GM12865 (cell line): ENCODE measurements at places on chromosomes 1 and 21.

DNA sequence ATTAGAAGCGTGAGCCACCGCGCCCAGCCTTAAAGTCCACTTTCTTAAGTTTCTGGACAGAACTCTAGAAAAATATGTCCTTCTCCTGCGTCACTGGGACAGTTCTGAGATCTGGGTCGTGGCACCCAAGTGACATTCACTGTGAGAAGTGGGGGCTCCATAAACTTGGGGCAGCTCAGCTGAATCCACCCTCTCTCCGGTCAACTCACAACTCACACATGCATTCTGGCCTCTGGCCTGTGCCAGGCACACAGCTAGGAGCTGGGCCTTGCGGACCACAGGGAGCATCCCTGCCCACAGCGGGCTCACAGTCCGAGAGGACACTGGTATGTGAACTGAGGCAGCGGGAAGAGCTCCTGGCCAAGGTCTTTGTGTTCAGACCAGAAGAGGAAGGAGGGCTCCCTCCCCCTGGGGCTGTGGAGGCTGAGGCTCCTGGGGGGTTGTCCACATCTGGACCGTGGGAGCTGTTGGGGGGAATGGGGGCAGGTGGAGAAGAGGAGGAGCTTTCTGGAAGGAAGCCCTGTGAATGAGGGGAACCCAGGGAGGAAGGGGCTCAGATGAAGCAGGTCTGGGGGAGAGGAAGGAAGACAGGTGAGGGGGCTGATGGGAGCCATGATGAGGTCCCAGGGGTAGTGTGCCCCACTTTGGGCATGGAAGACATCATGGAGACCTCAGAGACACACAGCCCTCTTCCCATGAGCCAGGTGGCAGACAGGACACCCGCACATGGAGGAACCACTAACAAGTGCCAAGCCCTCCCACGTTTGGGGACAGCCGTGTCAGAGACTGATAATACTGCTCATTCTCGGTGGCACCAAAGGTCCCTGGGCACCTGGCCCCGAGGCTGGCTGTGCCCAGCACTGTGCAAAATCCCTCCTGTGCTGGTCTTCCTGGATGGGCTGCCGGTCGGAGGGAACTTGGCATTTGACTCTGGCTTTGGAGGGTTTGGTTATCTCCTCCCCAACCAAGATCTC, 191.0 kb upstream of the VAMP3 start:
- DNase-seq, result no peak

DNA sequence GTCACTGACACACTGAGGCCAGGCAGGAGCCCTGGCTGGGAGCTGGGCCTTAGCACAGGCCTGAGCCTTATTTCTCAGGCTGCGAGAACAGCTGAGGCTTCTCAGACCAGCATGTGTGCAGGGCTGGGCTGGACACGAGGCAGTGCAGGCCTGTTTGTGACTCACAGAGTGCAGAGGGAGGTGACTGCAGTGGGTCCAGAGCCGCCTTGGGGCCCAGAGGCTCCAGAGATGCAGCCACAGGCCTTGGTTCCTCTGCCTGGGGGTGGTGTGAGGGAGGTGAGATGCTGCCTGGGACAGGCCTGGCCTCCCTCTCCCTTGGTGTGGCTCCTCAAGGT, 61.2 kb upstream of the ETV3 start:
- DNase-seq, result no peak

GRCh38 chr1:158035976-158036583, 42.6 kb downstream of the KIRREL1 start:
- peak; percentile 31 for DNase-seq

- no peak for DNase-seq
These were observed 616.7 kb downstream of the NPHP4 start for GRCh38 chr1:5375481-5375880.

DNA sequence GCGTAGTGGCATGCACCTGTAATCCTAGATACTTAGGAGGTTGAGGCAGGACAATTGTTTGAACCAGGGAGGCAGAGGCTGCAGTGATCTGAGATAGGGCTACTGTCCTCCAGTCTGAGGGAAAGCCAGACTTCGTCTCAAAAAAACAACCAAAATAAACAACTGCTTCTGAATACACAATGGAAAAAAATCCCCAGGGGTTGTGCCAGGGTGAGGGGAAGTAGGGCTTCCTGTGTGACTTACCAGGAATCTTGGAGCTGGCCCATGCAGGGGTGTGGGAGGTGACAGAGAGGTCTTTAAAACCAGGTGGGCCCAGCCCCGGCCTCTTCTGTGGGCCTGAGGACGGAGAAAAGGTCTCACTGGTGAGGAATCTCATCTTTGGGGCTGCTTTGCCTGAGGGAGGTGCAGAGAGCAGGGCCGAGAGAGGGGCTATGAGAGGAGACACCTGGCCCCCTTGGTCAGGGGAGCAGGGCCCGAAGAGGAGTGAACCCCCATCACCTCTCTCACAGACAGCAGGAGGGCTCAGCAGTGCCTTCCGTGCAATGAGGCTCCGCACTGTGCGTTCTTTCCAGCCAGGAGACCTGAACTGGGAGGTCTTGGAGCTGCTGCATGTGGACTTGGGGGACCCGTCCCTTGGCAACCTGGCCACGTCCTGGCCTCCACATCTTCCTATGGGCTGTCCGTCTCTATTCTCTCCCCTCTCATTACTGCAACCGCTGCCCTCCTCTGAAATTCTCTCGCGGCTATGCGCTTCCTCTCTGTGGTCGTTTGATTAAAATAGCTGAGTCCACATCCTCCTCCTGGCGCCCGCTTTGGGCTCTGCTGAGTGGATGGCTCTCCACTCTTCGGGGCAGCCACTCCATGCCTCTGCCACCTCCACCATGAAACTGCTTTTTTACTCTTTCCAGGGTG, 10.7 kb downstream of the PLA2G5 start:
- peak; percentile 72 for DNase-seq

GRCh38 chr1:243850452-243851256, 611 bp upstream of the AKT3 start:
- peak; percentile 73 for DNase-seq

DNA sequence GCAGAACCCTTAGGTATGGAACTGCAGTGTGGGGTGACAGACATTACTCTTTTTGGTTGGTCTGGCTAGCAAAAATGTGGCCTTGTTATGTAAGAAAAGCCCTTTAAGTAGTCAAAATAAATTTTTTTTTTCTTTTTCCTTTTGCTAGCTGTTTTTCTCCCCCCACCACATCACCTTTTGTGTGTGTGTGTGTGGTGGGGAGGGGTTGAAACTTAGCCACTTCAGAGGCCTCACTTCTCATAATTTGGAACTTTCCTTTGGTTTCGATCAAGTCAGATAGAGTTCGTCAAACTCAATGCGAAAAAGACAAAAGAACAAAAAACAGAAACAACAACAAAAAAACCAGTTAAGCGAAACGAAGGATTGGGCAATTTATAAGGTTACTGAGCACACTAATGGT, 1.9 kb upstream of the PRMT2 start:
- DNase-seq, result no peak

GRCh38 chr1:207019161-207019560, 13.4 kb downstream of the C1orf116 start:
- DNase-seq, result no peak

- DNase-seq, result peak; percentile 31
These were observed 11.2 kb downstream of the CD84 start for GRCh38 chr1:160567858-160568682.

DNA sequence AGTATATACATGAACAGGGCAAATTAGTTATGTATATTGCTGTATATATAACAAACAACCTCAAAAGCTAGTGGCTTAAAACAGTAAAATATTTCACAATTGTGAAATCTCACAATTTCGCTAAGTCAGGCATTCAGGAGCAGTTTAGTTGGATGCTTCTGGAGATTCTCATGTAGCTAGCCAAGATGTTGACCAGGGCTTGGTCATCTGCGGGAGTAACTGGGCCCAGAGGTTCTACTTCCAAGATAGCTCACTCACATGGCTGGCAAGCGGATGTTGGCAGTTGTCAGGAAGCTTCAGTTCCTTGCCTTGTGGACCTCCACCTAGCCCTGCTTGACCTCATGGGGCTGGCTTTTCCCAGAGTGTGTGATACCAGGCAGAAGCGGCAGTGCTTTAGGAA, 95.6 kb downstream of the TTC3 start:
- no peak for DNase-seq

- no peak for DNase-seq
These were observed 32.6 kb downstream of the LRP8 start for GRCh38 chr1:53295295-53295694.

- DNase-seq, result no peak
These were observed 3.7 kb upstream of the CDC14A start for GRCh38 chr1:100348549-100349144.

DNA sequence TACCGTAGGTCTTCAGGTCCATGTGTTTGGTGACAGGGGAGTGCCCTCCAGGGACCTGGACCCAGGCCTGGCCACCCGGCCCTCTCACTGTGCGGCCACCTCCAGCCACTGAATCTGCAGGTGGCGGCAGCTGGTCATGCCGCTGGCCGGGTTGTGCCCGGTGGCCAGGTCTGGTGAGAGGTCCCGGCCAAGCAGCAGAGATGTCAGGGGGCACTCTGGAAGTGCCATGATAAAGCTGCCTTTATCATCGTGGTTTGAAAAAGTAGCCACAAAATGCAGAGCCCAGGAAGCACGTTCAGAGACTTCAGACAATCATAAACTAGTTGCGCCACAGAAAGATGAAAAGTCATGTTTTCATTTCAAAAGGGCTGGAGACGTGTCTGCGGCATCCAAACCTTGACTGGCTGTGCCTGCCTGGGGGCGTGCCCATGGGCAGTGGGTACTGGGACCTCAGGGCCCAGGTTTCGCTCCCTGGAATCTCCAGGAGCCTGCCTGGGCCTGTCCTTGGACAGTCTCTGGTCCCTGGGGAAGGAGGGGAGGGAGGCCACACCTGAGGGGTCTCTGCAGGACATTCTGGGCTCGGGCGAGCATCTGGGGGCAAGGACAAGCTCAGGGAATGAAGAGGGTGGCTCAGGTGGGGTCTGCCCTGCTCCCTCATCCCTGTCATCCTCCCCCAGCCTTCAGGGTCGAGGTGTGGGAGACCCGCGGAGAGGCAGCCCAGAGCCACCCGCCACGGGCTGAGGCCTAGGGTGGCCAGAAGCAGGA, 44.9 kb downstream of the COL18A1 start:
- no peak for DNase-seq

DNA sequence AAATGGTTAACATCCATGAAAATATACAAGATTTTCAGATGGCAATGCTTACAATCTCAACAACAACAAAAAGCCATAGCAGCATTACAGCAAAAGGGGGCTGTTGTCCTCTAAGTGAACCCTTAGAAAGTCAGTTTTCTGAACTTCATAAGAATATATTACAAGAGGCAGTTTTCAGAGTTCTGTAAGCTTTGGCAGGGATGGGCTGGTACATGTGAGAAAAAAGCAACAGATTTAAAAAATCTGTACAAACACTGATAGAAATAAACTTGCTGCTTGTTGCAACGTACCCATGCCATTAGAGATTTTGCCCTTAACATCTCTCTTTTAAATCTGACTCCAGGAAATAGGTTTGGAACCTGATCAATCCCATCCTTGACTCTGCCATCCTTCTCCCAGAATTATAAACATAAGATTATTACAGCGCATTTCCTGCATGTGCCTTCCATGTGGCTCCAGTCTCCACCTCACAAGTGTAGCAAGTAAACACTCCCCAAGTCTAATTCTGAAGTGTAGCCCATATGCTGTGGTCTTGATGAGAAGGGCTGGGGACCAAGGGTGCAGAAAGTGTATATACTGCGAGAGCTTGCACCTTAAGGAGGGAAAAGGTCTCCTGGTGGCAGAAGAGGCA, 101.4 kb upstream of the TSPAN2 start:
- DNase-seq, result no peak

- DNase-seq, result no peak
These were observed 31.1 kb downstream of the CD160 start for GRCh38 chr1:145750426-145750825.

DNA sequence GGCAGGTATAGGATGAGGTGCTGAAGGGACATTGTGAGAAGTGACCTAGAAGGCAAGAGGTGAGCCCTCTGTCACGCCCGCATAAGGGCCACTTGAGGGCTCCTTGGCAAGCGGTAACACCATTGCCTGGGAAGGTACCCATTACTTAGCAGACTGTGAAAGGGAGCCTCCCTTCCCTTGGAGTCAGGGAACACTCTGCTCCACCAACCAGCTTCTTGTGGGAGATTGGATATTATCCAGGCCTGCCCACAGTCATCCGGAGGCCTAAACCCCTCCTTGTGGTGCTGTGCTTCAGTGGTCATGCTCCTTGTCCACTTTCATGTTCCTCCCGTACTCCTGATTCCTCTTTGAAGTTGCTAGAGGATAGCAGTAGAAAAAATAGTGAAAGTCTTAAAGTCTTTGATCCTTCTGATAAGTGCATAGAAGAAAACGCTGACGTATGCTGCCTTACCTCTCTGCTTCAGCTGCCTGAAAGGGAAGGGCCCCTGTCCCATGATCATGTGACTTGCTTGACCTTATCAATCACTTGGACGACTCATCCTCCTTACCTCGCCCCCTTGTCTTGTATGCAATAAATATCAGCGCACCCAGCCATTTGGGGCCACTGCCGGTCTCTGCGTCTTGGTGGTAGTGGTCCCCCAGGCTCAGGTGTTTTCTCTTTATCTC, 16.0 kb downstream of the RBBP4 start:
- DNase-seq, result no peak

GRCh38 chr1:39204441-39205081, at the start of gene MACF1:
TSS of gene MACF1 (plus strand) at chr1:39204695. CDS start at chr1:39205023, 328 bp downstream.
- DNase-seq, result peak; percentile 49

DNA sequence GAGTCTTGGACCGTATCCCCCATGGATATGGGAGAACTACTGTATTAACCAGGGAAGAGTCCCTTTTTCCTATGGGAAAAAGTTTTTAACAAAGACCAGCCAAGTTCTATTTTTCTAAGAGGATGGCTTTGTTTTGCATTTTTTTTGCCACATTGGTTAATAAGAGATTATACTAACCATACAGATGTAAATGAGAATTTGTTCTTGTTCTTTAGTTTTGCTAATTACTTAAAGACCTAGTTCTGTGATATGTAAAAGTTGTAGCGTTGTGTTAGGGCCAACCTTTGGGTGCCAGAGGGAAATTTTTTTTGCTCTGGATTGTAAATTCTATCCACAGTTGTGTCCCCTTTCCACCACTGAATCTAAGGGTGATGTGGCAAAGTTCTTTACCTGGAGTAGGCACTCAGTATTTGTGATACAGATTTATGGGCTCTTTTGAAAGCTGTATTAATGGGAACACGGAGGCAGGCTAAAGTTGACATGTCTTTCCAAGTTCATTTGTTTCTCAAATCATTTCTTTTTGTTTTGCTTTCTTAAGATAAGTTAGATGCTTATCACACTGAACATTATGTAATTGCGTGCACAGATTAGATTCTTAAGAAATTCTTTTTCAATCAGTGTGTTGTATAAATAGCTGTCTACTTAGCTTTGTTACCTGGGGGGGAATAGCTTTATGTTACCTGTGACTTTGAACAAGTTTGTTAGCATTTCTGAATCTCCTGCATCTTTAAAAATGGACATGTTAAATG, 2.9 kb downstream of the SOAT1 start:
- DNase-seq, result no peak

GRCh38 chr1:166273618-166274017, 106.8 kb upstream of the FAM78B start:
- DNase-seq, result no peak

GRCh38 chr1:203572134-203572625, 54.5 kb upstream of the ATP2B4 start:
- no peak for DNase-seq

DNA sequence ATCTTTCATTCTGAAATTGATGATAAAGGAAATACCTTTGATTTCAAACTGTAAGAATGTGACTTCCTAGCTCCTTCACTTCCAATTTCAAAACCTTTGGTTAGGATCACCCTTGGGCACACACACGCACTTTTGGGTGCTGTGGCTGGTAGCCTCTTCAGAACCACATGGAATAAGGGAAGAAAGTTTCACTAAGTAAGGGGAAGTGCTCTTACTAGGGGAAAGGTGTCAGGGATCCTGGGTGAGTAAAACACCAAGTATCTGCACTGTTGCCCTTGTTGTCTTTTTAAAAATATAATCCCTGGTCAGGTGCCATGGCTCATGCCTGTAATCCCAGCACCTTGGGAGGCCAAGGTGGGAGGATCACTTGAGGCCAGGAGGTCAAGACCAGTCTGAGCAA, 132.4 kb downstream of the SDCCAG8 start:
- no peak for DNase-seq
